ENCODE measurements at places on chromosomes 1 and 21. TPM values are rescaled to one million over a fixed set of nuclear protein-coding genes. Genes with fewer than 3 reads are reported as not detected.

CHIA gene
- not detected for polyA plus RNA-seq

ERICH3 gene
- not detected for polyA plus RNA-seq

FAM72B gene
- polyA plus RNA-seq: 4.8 TPM

TSPAN2 gene
- polyA plus RNA-seq: 0.07 TPM

TTC39A gene
- polyA plus RNA-seq: 0.43 TPM

LAMC1 gene
- polyA plus RNA-seq: 69.5 TPM

TMPRSS2 gene
- polyA plus RNA-seq: not detected
